ENCODE measurements at places on chromosomes 4 and X.

DNA sequence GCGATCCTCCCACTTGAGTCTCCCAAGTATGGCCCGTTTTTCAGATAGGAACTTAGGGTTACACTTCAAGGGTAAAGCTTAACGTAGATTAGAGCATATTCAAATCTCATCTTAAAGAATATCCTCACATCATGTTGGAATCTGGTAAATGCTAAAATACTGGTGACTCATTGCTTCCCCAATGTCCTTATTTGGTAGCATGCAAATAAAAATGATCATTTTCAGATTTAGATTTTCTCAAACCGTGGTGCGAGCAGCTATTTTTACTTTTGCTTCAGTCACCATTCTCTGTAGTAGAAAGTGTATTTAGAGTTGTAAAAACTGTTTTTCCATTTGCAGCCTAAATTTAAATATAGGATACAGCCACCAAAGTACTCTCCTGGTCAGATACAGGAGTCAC lies 101.5 kb upstream of the MAML3 start:
- DNase-seq = no peak

- no peak for DNase-seq
Measured at GRCh38 chr4:120826449-120826848, 96.1 kb downstream of the PRDM5 start.

DNA sequence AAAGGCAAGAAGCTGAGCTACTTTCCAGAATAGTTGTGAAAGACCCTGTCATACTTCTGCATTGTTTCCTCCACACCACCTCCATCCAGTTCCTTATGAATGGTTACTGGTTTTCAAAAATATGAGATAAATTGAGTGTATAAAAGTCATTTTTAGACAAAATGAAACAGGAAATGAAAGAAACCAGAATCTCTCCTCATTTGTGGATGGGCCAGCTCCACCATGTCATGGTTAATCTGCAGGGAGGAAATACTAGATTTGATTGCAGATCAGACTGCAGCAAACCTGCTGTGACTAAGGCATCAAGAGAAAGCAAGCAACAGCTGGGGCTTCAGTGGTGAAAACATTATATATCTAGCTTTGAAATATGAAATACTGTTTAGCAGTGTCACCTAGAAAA lies 23.8 kb downstream of the F9 start:
- no peak for DNase-seq

DNA sequence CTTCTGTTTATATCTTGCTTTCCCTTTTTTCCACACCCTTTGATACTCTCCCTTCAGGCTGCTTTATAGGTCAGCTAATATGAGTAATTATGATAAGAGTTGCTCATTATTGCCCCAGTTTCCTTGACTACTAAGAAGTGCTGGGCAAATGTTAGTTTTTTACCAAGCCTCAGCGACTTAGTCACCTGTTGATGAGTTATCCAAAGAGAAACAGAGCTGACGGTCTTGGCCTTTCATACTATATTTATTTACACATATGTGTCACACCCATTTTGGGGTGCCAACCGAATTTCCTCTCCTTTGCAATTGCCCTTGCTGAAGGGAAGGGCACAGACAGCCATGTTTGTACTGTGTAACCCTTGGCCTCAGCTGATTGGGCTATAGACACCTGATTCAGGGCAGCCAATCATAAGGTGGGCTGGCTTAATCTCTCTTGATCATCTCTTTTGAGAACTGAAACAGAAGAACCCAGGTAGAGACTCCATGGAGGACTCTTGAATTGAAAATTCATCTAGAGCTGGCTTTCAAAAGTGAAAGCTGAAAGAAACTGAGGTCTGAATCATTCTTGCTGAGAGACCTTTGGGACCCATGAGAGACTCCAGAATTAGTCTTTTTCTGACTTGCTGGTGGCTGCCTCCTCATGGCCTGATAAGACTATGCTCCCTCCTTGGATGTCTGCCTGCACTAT lies 111.7 kb upstream of the RPS6KA3 start:
- DNase-seq = no peak

DNA sequence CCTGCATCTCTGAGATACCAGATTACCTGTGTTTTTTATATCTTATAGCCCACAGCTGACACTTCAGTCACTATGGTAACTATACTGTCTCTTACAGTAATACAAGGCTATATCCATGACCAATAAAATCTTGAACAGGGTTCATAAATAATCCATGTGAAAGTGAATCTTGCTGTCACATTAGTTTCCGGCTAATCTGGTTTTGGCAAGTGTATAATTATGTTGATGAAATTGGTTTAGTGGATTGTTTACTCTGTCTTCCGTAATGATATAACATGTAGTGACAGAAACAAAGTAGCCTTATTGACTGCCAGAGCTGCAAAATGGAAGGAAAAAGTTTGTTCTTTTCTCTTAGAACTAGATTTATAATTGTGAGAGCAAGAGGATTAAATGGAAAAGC lies 686.6 kb upstream of the PABPC4L start:
- no peak for DNase-seq

- DNase-seq = no peak
Measured at GRCh38 chrX:50813843-50814661, at the start of gene SHROOM4. SHROOM4 (minus strand) TSS chrX:50814194; CDS start chrX:50814018, 176 bp downstream.

DNA sequence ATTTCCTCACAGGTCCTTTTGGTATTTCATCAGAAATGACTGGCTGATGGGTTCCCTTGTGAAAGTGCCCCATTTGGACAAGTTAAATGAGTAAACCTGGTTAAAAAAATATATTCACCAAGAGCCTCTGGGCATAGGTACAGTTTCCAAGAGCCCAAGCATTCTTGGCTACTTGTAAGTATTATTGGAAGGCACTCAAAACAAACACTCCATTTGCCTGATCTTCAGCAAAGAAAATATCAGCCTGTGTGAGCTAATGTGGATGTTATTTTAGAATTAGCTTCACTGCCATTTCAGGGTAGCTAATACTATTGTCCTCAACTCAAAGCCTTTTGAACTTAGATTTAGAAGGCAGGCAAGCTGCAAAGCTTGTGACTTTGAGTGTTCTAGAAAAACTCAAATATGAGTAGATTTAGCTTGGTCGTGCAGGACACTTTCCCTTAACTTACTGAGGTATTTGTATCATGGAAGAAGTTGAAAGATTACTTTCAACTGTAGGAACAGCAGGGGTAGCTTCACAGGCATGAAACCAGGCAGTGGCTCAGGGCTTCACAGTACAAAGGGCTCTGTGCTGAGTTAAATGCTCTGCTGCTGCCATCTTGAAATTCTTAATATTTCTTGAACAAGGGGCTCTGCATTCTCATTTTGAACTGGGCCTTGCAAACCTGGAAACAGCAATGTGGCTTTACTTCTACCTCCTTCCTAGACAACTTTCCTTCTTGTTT lies 177.2 kb downstream of the AMELX start:
- no peak for DNase-seq

DNA sequence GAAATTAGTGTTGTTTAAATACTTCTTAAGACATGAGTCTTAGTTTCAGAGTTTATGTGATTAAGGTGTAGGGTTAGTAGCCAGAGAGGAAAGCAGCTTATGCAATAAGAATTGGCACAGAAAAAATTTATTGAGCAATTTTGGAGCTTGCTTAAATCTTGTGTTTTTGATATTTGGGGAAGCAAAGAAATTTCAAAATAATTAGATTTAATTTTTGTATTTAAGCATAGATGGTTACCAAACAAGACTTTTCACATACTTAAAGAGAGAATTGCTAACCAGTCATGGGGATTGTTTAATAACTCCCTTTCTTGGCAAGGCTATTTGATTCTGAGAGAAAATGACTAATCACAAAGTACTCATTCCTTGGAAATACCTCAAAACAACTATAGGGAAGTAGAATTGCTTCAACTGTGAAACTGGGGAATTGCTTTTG lies 202.0 kb upstream of the GRID2 start:
- DNase-seq = no peak

GRCh38 chrX:154372612-154373022 lies 1.8 kb downstream of the FLNA start:
- DNase-seq = no peak

- DNase-seq = no peak
Measured at GRCh38 chr4:2886622-2887021, 43.0 kb downstream of the ADD1 start.

- DNase-seq = no peak
Measured at GRCh38 chrX:136417806-136418205, 69.9 kb upstream of the BRS3 start.

DNA sequence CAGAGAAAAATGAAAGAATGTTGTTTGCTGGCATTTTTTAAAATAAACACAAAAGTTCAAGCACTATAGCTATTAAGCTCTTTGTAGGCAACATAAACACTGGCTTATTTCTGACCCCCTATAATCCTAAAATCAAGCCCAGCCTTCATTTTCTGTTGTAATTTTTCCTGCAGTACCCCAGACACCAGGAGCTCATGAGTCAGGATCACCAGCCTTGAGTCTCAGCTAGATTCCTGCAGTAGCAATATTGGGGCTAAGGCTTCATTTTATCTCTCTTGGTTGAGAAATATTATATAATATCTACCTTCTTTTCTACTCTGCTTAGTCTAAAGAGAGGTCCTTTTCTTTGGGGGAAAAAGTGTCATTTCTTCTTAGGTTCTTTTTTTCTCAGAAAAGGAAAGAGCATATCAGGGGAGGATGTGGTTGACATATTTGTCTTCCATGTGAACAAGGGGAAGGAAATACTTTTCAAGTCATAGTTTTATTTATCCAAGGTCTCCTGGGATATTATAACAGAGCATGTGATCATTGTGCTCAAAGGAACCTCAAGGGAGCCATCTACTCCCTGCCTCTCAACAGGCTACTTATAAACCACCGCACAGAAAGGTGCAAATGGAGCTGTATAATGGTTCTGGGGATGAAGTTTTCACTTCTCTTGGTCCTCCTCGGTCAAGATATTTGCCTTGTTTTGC lies 678.3 kb upstream of the NR3C2 start:
- DNase-seq = no peak

- DNase-seq = no peak
Measured at GRCh38 chr4:137823007-137823406, 290.7 kb upstream of the PCDH18 start.

- no peak for DNase-seq
Measured at GRCh38 chrX:38500866-38501265, 60.5 kb upstream of the TSPAN7 start.

GRCh38 chr4:155548173-155548572 lies 118.5 kb upstream of the GUCY1A1 start:
- DNase-seq = no peak

DNA sequence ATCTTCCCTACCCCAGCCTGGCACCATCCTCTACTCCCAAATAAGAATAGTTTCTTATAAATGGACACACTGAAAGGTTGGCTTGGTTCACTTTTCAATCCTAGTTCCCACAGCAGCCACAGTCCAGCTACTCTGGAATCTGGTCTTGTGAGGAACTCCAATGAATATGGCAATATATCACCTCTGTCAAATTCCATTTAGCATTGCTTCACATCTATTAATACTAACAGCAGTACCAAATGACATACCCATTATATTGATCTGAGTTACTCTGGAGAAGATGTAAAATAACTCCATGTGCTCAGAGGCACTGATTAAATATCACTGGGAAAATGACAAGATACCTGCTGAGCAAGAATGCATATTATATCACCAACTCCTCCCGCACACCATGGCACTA lies 8.6 kb downstream of the OPHN1 start:
- no peak for DNase-seq

- no peak for DNase-seq
Measured at GRCh38 chr4:101527188-101527587, 179.9 kb upstream of the PPP3CA start.

DNA sequence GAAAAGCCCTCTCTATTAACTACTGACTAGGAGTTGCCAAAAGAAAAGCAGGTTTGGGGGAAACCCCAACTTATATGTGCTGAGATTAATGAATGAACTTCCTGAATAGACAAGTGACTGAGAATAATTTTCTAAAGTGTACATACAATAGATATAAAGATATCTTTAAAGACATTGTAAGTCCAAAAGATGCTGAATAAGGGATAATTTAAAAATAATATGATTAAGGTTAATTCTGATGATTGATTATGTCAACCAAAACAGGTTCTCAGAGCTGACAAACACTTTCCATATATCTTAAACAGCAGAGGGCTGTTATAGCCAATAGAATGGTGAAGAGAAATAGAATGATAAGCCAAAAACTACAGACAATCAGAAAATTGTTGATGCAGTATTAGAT lies 28.6 kb downstream of the AGA start:
- DNase-seq = no peak

- no peak for DNase-seq
Measured at GRCh38 chr4:71691416-71692073, 92.3 kb downstream of the GC start.

- DNase-seq = no peak
Measured at GRCh38 chr4:1961563-1961962, 47.2 kb downstream of the NELFA start.

GRCh38 chrX:125203737-125204578 lies 115.7 kb upstream of the TEX13C start:
- no peak for DNase-seq

DNA sequence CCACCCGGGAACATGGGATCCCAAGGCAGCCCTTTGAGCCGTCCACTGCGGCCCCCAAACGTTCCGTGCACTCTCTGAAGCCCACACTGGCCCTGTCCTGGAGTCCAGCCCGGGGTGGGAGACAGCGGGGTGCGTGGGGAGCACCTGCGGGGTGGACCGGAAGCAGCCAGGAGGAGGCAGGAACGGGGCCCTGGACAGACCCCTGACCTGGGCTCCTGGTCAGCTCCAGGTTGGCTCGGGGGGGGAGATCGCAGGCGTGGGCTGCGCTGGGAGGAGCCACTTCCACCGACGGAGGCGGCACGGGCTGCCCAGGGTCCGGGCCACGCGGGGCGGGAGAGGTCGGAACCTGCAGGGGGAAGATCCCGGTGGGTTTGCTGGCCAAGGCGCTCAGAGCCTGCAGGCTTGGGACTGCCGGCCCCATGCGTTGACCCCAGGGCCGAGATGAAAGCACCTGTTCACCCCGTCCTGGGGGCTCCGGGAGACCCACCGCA lies 5.7 kb upstream of the PLCXD1 start:
- no peak for DNase-seq

DNA sequence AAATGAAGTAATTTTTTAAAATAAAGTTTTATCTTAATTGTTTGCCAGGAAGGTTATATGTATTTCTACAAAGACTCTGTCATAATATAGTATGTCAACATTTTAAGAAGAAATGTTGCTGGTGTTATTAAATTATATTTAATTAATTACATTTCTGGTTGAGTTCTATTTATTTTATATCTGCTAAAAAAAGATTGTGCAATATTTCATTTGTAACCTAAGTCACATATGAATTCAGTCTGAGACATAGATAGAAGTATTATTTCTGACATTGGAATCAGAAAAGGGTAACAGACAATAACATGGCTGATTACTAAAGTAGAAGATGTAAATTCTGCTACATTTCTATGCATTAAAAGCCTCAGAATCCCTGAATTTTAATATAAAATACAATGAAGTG lies 1985.1 kb downstream of the C4orf33 start:
- no peak for DNase-seq
